Inflammatory macrophage (primary cell): ENCODE measurements at places on chromosomes 7 and 10.

DNA sequence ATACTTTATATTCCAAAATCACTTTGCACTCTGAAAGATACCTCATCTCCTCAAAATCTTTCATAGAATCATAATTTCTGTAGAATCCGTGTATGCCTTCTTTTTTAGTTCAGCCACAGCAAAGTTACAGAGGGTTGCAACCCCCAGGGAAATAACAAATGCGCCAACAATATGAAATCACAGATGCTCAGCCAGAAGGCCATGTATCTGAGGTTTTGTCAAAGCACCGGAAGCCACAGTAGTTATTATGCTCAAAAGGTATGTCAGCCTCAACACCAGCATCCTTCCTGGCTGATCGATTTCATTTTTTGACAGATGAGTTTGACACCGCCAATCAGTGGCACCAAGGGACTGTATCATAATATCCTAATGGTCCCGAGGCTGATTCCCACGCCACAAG, 204.1 kb downstream of the KCNMA1 start:
- DNase-seq = no peak

GRCh38 chr10:124529661-124530214, 68.1 kb downstream of the LHPP start:
- DNase-seq = no peak

DNA sequence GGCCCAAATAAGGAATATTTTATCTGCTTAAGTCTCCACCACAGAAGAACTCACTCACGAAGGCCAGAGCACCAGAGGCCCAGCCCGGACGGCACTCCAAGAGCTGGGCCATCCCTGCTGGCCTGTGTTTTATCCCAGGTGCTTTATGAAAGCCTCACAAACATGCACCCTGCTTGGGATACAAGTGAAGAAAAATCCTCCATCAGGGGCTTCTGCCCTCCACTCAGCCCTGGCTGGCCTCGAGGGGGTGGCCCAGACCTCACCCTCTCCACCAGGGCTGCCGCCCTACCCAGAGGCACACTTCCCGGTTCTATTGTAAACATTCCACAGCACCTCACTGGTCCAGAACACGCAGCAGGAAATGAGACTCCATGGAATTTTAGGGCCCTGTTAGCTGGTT, 19.8 kb upstream of the DNAAF5 start:
- no peak for DNase-seq

DNA sequence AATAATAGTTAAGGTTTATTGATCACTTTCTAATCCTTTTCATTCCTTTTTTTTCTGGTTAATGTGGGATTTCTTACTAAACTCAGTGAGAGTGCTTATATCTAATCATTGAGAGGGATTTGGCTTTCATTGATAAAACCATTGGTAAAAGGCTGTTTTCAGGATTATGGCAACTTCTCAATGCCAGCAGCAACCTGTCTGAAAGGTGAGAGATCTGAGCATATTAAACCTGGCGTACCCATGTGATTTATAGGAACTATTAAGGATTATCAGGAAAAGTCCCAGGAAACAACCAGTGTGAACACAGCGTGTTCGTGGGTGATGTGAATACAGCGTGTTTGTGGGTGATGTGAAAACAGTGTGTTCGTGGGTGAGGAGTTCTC, 65.9 kb downstream of the PDIA4 start:
- no peak for DNase-seq

DNA sequence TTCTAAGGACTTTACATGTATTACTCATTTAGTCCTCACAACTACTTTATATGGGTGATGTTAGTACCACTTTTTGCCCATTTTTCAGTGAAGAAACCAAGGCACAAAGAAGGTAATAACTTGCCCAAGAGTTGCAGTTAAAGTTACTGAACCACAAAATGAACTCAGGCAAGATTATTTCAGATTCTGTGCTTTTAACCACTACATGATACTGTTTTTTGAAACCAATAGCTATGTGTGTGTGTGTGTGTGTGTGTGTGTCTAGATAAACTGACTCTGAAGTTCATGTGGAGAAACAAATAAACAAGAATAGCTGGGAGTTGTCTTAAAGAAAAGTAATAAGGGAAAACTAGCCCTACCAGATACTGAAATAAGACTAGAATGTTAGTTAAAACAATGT, 60.8 kb upstream of the OIT3 start:
- no peak for DNase-seq

GRCh38 chr10:74669210-74669609, 157.2 kb upstream of the KAT6B start:
- DNase-seq = no peak

- no peak for DNase-seq
Observed at GRCh38 chr10:123781324-123781900, 110.2 kb downstream of the CPXM2 start.

DNA sequence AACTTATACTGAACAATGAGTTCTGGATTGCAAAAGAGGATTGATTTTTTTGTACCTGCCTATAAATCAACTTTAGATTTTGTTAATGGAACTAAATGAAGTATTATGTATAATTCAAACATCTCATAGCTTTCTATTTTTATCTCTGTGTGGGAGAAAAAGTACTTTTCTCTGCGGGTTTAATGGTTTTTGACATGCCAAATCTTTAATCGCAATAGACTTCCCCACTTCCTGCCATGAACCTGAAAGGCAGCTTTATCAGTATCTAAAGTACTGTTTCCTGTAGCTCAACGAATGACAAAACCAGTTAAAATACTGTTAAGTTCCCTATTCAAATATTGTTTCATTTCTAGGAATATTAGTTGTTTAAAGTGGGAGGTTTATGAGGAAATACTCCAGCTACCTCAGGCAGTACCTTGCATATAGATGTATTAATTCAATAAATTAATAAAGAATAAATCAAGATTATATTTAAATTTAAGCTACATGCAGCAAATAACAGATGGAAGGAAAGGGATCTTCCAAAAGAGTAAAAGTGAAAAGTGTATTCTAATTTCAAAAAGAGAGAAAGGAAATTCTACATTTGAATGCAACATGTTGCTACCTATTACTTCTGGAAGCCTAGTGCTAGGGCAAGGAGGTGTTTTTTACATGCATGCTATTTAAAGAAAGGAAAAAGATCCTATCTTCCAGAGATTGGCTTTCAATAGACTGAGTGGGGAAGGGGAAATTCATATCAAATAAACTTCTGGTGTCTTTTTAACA, 75.9 kb downstream of the SVOPL start:
- no peak for DNase-seq

GRCh38 chr7:128309976-128310375, 33.7 kb downstream of the RBM28 start:
- DNase-seq = no peak

DNA sequence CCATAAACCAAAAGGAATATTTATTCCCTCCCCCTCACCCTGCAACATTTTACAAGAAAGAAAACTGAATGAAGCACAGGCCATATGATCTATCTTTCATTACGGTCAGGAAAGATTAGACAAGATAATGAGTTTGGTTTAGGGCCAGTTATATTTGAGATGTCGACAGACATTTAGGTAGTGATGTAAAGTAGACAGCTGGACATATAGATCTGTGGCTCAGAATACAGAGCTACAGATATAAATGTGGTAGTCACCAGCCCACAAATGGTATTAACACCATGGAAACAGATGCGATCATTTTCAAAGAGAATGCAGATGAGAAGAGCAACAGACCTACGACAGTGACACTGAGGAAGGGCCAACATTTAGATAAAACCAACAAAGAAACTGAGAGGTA, 142.5 kb downstream of the SRPK2 start:
- DNase-seq = no peak

- DNase-seq = no peak
Observed at GRCh38 chr10:62056698-62057097, 155.2 kb downstream of the ARID5B start.

DNA sequence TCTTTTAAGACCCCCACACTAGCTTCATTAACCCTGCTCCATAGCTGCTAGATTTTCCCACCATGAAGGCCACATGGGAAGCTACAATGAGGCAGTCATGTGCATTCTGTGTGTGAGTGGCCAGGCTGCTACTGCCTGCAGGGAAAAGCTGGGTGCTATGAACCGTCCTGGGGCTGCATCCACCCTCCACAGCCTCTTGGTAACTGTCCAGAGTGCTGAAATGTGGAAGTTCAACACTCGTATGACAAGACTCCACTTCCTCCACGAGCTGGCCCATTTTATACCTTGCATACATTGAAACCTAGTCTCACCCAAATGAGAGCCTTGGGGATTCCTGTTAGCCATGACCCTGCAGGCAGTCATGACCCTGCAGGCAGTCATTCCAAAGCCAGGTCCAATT, 59.4 kb downstream of the CUZD1 start:
- DNase-seq = no peak

- DNase-seq = no peak
Observed at GRCh38 chr10:124380256-124380995, 38.3 kb downstream of the OAT start.

DNA sequence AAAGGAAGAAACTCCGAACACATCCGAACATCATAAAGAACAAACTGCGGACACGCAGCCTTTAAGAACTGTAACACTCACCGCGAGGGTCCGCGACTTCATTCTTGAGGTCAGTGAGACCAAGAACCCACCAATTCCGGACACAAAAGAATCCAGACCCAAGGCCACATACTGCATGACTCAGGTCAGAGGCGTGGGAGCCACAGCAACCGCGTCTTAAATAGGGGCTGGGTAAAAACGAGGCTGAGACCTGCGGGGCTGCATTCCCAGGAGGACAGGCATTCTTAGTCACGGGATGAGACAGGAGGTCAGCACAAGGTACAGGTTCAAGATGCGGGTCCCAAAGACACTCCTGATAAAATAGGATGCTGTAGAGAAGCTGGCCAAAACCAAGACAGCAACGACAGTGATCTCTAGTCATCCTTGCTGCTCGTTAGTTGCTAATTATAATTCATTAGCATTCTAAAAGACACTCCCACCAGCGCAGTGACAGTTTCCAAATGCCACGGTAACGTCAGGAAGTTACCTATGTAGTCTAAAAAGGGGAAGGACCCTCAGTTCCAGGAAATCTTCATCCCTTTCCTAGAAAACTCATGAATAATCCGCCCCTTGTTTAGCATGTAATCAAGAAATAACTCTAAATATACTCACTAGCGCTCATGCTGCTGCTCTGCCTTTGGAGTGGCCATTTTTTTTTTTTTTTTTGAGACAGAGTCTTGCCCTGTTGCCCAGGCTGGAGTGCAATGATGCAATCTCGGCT, 19.3 kb downstream of the AP5Z1 start:
- peak; percentile 24 for DNase-seq

GRCh38 chr7:23680414-23681405, 711 bp downstream of the FAM221A start:
- peak; percentile 51 for DNase-seq
